ENCODE measurements at places on chromosomes 4 and X.

DNA sequence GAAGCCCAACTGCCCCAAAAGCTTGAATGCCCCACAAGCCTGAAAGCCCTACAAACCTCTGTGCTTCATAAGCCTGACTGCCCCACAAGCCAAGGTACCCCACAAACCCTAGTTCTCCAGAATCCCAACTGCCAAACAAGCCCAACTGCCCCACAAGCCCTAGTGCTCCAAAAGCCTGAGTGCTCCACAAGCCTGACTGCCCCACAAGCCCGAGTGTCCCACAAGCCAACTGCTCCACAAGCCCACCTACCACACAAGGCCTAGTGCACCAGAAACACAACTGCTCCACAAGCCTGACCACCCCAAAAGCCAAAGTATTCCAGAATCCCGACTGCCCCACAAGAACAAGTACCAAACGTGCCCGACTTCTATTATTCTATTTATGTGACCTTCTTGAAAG lies 13.6 kb upstream of the HSFX3 start:
- DNase-seq = no peak

DNA sequence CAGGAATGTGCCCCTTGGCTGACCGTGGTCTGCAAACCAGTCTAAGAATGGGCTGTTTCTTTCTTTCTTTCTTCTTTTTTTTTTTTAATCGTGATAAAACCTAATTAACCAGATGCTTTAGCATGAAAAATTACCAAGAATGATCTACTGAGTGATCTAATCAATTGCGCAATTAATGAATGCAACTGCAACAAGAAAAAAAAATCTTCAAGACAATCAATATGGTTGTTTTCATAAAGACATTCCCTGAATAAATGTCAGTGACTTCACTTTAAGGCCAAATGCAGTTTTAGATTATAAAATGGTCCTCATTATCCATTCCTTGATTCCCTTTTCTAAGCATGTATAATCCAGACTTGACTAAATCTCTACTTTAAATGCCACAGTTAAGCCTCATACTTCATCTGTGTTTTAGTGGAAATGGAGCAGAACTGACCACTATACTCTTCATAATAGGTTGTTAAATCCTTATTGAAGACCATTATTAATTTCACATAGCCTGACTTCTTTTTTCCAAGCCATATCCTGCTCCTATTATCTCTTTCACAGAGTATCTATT lies 51.6 kb upstream of the SETD7 start:
- no peak for DNase-seq

DNA sequence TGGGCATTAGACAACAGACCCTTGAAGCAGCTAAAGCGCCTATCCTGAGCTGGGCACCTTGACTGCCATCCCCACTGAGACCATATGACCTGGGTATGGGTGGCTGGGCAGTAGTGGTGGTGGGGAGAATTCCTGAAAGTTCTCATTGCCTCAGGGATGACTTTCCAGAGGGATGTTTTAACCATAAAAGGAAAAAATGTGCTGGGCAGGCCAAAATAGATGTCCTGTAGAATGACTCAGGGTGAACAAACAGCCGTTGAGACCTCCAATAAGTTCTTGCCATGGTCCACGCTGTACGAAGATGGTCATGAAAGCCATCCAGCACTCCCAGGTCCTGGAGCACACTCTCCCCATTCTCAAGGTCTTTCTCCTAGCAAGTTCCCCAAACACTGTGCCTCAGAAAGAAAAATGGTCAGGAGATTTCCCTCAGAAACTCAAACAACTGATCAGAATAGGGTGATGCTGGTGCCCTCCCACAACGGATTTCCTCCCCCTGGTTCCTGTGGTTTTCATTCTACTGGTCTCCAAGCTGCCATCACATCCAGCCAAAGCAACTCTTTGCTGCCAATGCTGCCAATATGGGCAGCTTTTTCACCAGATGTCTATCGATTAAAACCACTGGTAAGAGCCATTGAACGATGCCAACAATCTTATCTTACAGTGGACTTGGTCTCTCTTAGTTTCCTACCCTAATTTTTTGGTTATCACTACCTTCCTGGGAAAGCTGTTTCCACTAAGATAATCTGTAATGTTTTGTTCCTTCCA lies 11.2 kb downstream of the CDKN2AIP start:
- DNase-seq = no peak

DNA sequence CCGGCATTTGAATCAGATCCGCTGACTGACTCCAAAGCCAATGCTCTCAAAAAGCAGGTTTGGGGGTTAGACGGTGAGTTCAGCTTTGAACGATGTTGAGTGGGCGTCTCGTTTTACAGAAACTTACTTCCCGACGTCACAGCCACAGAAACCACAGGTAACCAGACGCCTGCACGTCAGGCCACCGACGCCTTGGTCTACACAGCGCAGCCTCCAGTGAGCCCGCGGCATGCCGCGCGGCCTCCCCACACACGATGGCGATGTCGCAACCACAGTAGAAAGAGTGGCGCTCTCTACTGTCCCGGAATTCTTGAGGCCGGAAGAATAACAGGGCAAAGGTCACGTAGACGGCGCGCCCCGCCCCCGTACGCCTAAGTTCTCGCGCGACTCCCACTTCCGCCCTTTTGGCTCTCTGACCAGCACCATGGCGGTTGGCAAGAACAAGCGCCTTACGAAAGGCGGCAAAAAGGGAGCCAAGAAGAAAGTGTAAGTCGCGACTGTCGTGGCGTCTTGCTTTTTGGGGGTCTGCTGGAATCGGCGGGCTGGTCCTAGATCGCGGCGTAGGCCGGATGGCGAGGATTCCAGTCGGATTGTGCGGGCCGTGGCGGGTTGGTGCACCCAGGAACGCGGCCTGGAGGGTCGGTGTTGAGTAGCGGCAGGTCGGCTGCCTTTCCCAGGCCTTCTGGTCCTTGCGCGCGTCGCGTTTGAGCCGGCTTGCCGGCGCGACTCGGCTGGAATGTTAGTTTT lies at the start of gene RPS3A:
RPS3A (plus strand) TSS at position 400 of the 747 bp plus-strand sequence; CDS start at position 425, 25 bp downstream.
- peak; percentile 99 for DNase-seq

DNA sequence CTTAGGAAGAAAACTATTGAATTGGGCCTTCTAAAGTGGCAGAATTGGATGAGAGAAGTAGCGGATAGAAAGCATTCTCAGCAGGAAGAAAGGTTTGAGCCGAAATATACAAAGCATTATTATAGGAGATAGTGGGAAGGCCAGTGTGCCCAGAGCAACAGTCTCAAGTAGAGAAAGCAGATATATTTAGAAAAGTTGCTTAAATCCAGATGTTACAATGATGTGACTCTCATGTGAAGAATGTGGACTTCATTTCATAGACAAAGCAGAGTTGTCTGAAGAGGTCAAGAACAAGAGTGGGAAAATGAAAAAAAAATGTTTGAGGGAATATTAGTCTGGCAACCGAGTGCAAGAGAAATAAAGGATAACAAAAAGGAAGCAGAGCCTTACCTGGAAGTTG lies 66.9 kb downstream of the SYNPO2 start:
- DNase-seq = no peak

DNA sequence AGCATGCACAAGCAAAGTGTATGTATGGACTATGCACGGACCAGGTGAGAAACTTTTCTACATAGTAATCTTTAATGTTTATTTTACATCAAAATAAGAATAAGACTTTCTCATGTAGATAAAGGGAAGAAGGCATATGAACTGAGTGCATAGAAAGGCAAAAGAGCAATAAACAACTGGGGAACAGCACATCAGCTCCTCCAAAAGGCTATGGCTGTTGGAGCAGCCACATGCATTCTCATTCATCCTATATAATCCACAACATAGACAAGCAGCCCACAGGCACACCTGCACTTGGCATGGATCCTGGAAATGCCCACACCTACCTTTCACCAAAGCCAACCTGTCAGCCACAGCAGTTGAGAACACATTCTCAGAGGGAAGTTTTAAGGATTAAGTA lies 586.9 kb upstream of the INTU start:
- no peak for DNase-seq

DNA sequence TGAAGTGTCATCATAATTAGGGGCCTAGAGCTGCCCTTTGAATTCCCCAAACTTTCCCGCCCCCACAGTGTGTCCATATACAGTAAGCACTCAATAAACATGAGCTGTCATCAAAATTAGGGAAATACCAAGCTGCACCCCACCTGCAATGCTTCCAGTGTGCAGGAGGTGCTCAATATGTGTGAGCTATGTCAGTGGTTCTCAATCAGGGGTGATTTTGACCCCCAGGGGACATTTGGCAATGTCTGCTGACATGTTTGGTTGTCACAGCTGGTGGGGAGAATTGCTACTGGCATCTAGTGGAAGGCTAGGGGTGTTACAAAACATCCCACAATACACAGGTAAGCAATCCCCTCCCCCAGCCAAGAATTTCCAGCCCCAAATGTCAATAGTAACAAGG lies 748 bp downstream of the CFP start:
- DNase-seq = no peak

DNA sequence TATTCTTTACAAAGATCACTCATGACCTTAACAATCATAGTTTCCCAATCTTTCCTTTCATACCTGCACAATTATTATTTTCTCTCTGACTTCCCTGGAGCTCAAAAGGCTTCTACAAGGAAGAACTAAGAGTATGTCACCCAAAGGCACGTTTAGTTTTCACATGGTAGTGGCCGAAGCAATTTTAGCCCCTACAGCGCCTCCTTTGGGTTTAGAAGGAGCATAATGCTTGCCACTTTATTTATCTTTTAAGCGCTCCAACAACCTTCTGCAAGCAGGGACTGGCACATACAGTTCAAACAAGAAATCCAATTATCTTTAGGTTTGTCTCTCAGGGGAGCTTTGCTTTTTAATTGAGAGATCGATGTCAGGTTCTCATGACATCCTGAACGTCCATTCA lies 42.0 kb upstream of the IGSF1 start:
- DNase-seq = no peak

GRCh38 chr4:118373614-118374255 lies 20.9 kb upstream of the PRSS12 start:
- no peak for DNase-seq

DNA sequence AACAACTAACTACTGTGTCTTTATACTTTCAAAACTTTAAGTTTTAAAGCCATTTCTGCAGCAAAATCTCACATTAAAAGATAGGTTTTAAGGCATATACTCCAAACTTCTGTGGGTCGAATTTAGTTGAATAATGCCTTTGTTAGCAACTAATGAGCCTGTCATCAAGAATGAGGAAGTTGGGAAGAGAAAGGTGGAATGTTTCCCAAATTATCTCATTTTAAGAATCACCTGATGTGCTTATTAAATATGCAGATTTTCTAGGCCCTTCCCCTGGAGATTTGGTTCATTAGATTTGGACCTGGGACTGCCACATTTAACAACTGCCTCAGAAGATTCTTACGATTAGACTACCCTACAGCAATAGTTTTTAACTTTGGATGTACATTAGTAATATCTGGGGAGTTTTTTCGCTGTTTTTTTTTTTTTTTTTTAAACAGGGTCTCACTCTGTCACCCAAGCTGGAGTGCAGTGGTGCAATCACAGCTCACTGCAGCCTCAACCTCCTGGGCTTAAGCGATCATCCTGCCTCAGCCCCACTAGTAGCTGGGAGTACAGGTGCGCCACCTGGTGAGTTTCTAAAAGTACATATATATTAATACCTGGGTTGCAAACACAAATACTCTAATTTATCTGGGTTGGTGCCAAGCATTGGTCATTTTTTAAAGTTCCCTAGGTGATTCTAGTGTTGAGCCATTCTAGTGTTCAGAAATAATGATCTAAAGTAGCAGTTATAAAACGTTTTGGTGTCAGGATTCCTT lies 16.1 kb upstream of the TASL start:
- DNase-seq = no peak

DNA sequence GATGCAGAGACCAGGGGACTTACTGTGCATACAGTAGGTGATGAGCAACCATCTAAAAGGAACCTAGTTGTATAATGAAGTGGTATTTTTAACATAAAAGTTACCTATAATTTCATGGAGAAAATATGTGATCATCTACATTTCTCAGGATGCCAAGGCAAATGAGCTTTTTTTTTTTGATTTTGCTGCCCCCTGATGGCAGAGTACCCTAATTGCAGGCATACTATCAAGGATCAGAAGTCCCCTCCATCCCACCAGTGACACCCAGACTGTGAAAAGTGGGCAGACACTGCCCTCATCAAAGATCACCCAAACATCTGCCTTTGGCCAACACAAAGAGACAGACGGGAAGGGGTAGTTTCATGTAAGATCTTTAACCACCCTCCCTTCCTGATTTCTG lies 9.6 kb upstream of the ABLIM2 start:
- DNase-seq = no peak

- peak; percentile 35 for DNase-seq
Measured at GRCh38 chr4:83009529-83009928, 1.1 kb downstream of the LIN54 start.

- DNase-seq = no peak
Measured at GRCh38 chr4:124414276-124415040, 298.1 kb downstream of the ANKRD50 start.

DNA sequence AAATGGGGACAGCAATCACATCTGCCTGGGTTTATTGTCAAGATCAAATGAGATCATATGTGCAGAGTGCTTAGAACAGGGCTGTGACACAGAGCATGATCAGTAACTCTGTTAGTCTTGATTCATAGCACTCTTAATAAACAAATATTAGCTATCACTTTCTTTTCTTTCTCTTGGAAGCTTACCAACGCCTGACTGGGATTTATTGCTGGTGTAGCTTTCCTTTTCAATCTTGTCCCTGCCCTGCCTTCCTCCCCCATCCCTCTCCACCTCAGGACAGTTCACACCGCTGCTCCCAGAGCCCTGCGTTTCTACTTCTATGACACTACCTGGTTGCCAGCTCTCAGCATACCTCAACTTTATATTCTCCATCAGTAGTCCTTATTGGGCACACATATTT lies 120.7 kb downstream of the LDB2 start:
- no peak for DNase-seq

- DNase-seq = no peak
Measured at GRCh38 chr4:15162465-15163283, 160.4 kb downstream of the CPEB2 start.

DNA sequence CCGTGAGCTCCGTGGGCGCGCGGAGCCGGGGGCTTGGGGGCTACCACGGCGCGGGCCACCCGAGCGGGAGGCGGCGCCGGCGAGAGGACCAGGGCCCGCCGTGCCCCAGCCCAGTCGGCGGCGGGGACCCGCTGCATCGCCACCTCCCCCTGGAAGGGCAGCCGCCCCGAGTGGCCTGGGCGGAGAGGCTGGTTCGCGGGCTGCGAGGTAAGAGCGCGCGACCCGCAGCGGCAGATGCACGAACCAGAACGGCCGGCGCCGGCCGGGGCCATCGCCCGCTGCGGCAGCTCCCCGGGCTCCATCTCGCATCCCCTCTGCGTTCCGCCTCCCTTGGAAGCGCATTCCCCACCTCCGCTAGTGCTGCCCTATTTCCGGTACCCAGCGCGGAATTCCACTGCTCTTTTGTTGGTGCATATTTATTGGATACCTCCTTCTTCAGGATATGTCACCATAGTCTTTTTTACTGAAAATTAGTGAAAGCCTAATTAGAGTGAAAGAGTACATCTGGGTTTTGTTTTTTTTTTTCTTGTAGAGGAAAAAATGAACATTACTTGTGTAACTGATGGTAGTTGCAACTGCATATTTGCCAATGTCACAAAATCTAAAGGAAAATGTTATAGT lies 797 bp downstream of the PKD2 start:
- DNase-seq = peak; percentile 86

GRCh38 chrX:153934762-153935325 lies at the start of gene NAA10:
Gene NAA10, minus strand, starts transcription at chrX:153935037. Its CDS starts 133 bp downstream, at chrX:153934904.
- peak; percentile 74 for DNase-seq
